ENCODE measurements at places on chromosomes 7 and 10. TPM values are rescaled to one million over a fixed set of nuclear protein-coding genes. Genes with fewer than 3 reads are reported as not detected.

The HKDC1 gene
- 15.2 TPM for total RNA-seq

The DENND10 gene
- 58.5 TPM for total RNA-seq

The CHRM2 gene
- total RNA-seq = not detected

The CALML5 gene
- total RNA-seq = not detected

The WNT8B gene
- 0.03 TPM for total RNA-seq

The TLL2 gene
- 0.09 TPM for total RNA-seq

The PHKG1 gene
- 0.31 TPM for total RNA-seq

The TLX1 gene
- not detected for total RNA-seq

The ZFAND4 gene
- total RNA-seq = 5.5 TPM

The GDF2 gene
- total RNA-seq = not detected

The CDC14C gene
- total RNA-seq = not detected

The ALOX5 gene
- total RNA-seq = 0.24 TPM

The ST8SIA6 gene
- total RNA-seq = 0.04 TPM

The NYAP1 gene
- total RNA-seq = 2.3 TPM

The CLRN3 gene
- total RNA-seq = not detected

The MYH16 gene
- 0.56 TPM for total RNA-seq

The CFTR gene
- 0.06 TPM for total RNA-seq

The PROSER2 gene
- 39.4 TPM for total RNA-seq
